ENCODE measurements at places on chromosomes 12 and 14. TPM values are rescaled to one million over a fixed set of nuclear protein-coding genes. Genes with fewer than 3 reads are reported as not detected.

DNA sequence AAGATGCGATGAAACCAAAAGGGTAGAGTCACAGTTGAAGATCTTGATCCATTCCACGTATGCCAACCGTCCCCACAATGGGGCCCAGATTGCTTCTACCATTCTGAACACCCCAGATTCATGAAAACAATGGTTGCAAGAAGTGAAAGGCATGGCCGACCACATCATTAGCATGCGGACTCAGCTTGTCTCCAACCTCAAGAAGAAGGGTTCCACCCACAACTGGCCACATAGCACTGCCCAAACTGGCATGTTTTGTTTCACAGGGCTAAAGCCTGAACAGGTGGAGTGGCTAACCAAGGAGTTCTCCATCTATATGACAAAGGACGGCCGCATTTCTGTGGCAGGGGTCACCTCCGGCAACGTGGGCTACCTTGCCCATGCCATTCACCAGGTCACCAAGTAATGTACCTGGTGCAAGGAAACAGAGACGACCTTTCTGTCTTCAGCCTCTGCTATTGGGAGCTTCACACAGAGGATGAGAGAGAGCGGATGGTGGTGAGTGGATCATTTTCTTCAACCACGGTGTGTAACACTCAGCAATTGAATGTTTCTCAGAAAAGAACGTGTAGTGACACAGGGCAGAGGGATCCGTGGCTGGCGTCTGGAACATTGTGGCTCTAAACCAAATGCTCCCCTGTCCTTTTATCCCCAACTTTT is 26.8 kb upstream of the CLEC2D start:
- no peak for DNase-seq

The DHH gene
- total RNA-seq: 0.21 TPM

DNA sequence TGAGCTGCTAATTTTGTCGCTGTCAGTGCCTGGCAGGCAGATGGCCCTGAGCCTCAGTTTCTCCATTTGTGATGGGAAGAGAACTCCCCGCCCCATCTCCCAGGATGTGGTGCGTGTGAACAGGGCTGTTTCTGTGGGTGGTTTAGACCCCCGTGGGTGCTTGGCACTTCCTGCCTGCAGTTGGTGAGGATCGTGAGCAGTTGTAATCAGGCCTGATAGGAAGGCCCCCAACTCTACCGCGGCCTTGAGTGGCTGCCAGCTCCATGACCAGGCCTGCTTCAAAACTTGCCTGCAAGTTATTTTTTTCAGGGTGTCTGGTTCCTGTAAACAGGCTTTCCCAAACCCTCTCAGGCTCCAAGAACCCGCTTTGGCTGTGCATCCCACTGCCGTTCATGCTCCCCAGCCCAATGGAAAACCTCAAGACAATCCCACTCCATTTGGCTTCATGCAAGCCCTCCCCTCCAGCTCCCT is 138.4 kb downstream of the ZFP36L1 start:
- DNase-seq: no peak

The CAPZA3 gene
- not detected for total RNA-seq

- peak; percentile 89 for DNase-seq
Observed at GRCh38 chr12:569803-570434, 93.3 kb downstream of the NINJ2 start.

DNA sequence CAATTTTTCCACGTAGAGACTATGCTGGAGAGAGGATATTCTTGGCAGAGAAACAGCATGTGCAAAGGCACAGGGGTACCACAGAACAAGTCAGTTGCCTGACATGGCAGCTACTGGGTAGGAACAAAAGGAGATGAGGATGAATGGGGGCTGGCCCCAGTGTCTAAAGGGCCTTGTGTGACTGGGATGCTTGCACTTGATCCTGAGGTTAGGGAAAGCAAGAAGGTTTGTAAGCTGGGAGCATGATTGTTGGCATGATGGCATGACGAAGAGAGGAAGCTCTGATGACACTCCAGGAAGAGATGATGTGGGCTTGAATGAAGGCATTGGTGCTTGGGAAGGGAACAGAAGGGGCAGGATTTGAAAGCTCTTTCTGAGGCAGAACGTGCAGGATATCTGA is 139.1 kb downstream of the ZFP36L1 start:
- no peak for DNase-seq

GRCh38 chr14:60963761-60964160 is 17.1 kb downstream of the TRMT5 start:
- no peak for DNase-seq

DNA sequence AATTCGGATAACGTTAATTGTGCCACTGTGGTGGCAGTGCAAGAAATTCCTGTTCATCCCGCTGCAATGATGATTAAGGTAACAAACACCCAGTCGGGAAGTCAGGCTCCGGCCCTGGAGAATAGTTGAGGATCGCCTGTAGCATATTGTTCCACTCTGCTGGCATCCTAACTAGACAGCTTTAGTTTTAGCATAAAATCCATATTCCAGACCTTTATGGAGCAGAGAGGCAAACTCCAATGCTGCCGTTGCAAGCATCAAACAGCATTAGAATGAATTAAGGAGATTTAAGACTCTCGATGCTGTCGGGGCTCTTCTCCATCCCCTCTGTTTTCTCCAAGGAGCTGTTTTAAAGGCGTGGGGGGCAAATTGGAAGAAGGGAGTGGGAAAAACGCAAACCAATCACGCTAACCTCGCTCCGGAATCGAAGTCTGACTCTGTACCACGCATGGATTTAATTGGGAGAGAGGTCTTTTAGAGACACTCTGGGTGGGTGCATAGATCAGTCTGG is 660.4 kb downstream of the VRK1 start:
- no peak for DNase-seq

DNA sequence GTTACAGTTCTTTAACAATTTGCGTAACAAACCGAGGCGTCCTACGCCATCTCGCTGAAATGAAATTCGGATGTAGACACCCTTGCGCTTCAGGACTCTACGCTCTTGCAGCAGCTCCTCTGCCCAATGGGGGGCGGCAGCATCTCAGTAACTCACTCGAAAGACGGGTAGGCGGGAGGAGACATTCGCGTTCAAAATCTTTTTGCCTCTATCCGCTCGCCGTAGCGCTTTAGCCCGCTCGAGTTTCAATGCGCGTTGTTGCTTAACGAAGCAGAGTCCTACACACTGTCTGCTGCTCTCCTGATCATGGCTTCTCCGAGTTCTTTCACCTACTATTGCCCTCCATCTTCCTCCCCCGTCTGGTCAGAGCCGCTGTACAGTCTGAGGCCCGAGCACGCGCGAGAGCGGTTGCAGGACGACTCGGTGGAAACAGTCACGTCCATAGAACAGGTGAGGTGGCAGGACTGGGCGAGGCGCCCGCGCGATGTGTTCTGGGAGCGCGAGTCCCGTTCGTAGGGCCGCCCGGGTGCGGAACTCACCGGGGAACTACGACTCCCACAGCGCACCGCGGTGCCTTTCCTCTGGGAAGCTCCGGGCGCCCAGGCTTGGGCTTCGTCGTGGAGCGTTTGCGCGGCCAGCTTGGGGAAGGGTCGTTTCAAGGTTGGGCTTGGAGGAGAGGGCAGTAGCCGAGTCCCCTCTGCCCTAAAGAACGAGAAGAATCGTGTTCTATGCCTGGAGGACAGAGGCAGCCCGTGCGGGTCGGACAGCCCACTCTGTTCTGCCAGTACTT is at the start of gene FNTB:
TSS of gene FNTB (plus strand) at position 248 of the 790 bp plus-strand sequence. CDS start at position 307, 59 bp downstream.
- peak; percentile 98 for DNase-seq

The CLEC12A gene
- not detected for total RNA-seq

DNA sequence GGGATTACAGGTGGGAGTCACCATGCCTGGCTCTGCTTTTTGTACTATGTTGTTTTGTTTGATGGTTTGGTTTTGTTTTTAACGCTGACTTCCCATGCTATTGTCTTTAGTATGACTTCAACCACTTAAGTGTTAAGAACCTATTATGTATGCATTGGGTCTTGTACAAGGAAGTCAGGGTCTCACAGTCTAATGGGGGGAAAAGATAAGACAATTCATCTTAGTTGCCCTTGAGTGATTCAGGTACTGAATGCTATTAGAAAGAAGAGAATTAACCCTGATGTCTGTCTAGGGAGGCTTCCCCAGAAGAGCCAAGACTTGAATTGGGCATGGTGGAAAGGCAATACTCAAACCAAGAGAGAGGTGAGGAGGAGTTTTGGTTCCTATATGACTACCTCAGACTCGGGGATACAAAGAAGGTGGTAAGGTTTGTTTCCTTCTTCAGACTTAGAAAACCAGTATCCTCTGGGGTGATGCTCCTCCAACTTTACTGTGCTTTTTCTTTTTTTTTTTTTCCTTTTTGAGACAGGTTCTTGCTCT is 64.6 kb downstream of the SUSD6 start:
- DNase-seq: no peak

- DNase-seq: no peak
Observed at GRCh38 chr12:53995378-53996239, 4.4 kb upstream of the HOXC9 start.

DNA sequence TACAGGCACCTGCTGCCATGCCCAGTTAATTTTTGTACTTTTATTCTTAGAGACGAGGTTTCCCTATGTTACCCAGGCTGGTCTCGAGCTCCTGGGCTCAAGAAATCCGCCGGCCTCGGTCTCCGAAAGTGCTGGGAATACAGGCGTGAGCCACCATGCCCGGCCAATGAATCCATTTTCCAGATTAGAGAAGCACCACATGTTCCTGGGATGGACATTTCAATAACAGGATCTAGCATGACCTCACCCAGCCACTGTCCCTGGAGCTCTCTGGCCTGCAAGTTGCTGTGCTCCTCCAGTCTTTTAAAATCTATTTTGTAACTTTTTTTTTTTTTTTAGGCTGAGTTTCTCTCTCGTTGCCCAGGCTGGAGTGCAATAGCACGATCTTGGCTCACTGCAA is 2.2 kb downstream of the GPR132 start:
- no peak for DNase-seq

The SLC16A7 gene
- 7.5 TPM for total RNA-seq

GRCh38 chr12:12008931-12009611 is 61.7 kb upstream of the BCL2L14 start:
- no peak for DNase-seq

GRCh38 chr12:95857156-95857555 is 1.6 kb upstream of the SNRPF start:
- DNase-seq: no peak

DNA sequence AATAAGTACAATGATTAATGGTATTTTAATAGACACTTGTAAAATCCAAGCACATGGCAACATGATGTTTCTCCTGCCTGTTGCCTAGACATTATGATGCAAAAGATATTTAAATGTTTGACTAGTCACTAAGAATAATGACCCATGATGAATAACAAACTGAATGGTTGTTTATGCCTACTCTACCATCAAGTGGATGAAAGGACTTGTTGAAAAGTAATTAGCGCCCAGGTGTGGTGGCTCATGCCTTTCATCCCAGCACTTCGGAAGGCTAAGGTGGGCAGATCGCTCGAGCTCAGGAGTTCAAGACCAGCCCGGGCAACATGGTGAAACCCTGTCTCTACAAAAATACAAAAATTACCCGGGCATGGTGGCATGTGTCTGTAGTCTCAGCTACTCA is 30.7 kb downstream of the KIF21A start:
- DNase-seq: no peak

The RDH12 gene
- total RNA-seq: not detected

- no peak for DNase-seq
Observed at GRCh38 chr14:97485201-97485600, 688.0 kb downstream of the VRK1 start.

The TTC9 gene
- 61.5 TPM for total RNA-seq

GRCh38 chr12:27777141-27777540 is 2.9 kb upstream of the KLHL42 start:
- DNase-seq: no peak

The PRH2 gene
- total RNA-seq: not detected

The PRB2 gene
- total RNA-seq: not detected

DNA sequence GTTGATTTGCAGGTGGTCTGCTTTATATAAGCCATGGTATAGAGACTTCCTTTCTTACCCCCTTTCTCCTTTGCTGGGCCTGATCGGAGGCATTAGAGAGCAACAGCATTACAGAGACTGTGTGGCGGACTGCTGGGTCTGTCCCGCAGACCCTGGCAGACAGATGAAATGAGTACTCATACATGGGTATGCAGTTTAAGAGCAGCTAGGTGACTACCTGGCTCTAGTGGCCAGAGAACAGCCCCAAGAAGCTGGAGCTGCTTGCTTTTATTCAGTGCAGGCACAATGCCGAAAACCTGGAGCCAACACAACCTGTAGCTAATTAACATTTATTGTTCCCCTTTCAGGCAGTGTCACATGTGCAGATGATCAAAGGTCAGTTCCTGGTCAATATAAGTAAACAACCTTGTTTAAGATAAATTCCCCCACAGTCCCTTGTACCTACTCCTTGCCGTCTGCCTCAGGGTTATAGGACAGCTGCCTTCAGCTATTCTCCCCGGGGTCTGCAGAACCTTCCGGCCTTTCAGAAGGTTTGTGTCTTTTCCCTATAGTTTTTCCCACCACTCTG is 160.0 kb downstream of the TRHDE start:
- DNase-seq: no peak
